ENCODE measurements at places on chromosomes 1 and 21.

DNA sequence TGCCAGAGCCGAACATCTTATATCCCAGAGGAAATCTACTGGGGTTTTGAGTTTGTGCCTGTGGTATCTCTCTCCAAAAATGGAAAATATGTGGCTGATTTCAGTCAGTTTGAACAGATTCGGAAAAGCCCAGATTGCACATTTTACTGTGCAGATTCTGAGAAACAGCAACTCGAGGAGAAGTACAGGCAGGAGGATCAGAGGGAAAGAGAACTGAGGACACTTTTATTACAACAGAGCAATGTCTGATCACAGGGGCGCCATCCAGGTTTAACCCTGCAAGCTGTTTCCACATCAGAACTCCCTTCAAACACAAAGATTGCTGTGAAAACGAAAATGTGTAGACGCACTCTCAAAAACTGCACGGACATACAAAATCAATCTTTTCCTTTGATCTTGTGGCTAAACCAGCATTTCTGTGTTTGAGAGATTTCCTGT is 43.4 kb downstream of the KCNJ15 start:
- DNase-seq: no peak

- no peak for DNase-seq
These were observed 66.4 kb downstream of the DDAH1 start for GRCh38 chr1:85398391-85399064.

DNA sequence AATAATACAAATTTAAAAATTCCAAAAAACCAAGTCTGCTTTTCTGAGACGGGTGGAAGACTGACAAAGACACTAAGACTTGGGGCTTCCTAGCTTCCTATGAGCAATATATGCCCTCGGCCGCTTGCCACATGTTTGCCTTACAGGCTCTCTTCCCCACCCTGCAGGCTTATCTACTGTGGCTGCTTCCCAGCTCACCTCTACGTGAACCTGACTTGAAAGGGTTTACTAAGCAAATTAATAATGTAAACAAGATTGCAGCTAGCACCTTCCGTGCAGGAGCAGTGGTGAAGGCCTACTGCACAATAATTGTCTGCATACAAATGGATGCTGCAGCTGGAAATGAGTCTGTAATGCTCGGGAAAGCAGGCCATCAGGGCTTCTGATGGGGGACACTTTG is 152.9 kb upstream of the DAB1 start:
- no peak for DNase-seq

DNA sequence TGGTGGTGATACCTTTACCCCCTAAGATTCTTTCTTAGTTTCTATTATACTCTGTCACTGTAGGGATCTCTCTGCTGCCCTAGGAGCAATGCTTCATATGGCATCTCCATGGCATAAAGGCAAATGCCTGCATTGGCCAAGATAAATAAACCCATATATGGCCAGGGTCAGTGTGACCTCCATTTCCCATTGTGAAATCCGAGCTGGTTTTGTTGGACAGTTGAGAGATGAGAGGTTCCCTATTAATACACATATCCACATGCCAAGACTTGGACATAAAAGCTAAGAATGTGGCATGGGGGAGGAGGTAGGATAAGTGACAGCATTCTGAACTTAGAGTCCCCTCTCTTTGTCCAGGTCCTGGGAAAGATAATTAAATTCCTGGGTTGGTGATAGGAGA is 1.4 kb downstream of the TPM3 start:
- DNase-seq: no peak

- no peak for DNase-seq
These were observed 104.4 kb upstream of the DPT start for GRCh38 chr1:168833362-168833761.

DNA sequence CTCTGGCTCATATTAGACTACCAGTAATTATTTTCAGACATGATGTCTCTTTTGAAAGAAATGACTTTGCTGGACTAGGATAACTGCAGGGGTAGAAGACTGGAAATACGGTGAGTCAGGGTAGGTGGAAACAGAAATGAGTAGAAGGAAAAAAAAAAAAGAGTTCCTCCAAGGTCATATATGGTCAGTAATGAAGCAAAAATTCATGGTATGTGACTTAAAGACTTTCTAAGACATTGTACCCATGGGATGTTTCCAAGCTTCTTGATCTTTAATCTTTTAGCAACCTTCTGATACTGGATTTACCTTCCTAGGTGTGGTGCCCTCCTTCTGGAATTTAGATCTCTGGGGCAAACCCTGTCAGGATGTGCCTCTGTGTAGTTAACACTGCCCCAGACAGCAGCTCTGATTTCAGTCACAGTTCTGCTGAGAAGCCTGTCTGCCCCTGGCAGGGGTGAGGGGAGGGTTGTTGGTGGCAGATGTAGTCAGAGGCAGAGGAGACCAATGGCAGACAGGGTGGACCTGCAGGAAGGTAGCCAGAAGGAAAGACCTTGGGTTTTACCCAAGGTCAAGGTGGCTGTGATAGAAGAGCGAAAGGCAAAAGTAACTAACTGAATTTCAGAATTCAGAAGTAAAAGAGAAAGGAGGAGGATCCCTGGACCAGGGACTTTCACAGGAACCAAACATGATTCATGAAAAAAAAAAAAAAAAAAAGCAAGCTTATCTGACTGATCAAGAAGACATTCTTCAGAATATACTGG is 44.1 kb upstream of the BCL10 start:
- no peak for DNase-seq

DNA sequence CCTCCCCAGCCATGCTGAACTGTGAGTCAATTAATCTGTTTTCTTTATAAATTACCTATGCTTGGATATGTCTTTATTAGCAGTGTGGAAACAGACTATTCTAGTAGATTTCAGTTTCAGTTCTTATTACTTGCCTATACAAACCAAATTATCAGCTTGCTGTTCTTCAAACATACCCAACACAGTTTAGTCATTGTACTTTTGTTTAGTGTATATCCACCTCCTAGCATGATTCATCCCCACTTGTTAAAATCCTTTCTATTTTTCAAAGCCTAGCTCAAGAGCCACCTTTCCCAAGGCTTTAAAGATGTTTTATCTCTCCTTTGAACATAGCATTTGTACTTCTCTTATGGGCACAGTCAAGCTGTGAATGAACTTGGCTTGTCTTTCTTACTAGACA is 195.6 kb upstream of the ZRANB2 start:
- no peak for DNase-seq

- DNase-seq: no peak
These were observed at the start of gene CNIH3 for GRCh38 chr1:224615861-224616755. Gene CNIH3, plus strand, starts transcription at chr1:224616317. Its CDS starts 858 bp downstream, at chr1:224617175.

DNA sequence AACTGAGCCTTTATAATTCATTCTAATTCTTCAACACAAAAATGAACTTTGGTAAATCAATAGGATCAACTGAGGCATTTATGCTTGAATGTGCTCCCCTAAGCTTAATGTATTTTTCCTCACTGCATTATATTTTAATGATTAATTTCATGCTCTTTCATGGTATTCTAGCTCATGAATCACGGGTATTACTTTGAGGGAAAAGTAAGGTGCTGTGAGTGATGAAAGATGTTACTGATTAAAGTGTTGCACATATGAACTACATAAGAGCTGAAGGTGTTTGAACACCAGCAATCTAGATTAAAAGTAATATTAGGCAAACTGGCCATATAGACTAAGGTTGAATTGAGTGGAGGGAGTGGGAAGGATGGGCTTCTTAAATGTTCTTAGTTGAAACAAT is 1.9 kb downstream of the DPYD start:
- DNase-seq: no peak

- DNase-seq: no peak
These were observed 26.5 kb downstream of the SNAP47 start for GRCh38 chr1:227761621-227762230.

GRCh38 chr1:174160109-174160473 is 771 bp downstream of the RABGAP1L start:
- DNase-seq: peak; percentile 29

GRCh38 chr21:31524140-31524539 is 135.4 kb upstream of the SOD1 start:
- no peak for DNase-seq

- DNase-seq: no peak
These were observed 24.1 kb upstream of the RABGAP1L start for GRCh38 chr1:174135211-174135610.

DNA sequence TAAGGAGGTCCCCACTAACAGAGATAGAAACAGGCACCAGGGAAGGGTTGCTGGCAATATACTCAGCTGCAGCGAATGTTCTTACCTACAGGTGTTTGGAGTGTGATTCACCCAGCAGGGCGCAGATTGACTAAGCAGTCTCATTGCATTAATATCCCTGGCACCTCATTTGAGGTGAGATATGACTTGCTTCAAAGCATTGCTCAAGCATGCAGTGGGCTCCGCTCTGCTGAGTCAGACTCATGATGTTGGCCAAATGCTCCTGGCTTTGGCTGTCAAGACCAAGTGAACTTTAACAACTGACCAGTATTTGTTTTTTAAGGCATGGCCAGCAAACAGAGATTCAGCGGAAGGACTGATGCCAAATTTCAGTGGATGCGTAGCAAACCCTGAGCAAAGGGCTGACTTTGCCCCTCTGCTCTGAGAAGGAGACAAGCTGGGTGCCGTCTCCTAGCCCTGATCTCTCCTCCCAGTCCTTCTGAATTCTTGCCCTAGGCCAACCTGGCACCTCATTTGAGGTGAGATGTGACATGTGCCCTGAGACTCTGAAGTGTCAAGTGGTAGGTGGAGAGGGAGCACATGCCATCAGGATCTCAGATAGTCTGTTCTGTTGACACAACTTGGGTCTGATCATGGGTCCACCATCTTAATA is 187.1 kb upstream of the COA6 start:
- no peak for DNase-seq

- DNase-seq: no peak
These were observed 391 bp upstream of the KIAA1614 start for GRCh38 chr1:180912211-180912800.

- no peak for DNase-seq
These were observed 57.6 kb downstream of the KCNK2 start for GRCh38 chr1:215140135-215140534.

GRCh38 chr1:109523706-109524105 is 14.2 kb upstream of the AMIGO1 start:
- no peak for DNase-seq

DNA sequence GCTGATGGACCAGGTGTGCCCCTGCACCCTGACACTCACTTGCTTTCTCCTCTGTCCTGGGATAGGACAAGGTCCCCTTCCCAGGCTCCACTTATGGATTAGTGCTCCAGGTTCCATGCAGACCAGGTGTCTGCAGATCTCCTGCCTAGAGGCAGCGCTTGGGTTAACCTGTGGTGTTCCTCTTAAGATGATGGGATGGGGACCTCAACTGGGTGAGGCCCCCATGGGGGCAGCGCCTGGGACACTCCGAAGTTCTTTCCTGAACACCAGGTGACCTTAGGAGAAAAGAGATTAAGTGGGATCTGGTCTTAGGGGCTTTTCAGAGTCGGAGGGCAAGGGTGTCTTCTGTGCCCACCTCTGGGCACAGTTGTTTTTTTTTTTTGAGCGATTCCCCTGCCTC is 21.2 kb downstream of the TNNT2 start:
- no peak for DNase-seq

DNA sequence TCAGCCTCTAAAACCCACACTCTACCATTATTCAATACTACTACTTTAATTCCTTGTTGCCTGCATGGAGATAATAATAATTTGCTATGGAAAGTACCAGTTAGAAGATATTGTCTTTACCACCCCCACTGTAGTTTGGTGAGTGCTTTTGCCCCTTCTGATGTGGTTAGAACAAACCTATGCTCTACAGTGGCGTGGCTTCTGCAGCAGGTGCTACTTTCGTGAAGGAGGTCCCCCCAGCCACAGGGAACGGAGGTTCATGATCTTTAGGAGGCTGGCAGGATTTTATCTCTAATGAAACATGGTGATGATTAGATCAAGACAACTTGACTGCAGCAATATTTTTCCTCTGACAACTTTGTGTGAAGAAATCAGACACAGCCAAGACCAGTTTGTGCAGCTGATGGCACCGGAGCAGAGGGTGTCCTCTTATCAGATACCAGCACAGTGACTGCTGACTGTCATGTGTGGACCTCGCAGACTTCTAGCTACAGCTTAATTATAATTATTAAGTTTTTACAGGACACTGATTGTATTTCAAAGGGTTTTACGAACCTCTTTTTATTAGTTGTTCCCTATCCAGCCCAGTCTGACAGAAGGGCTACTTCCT is 10.7 kb upstream of the TCHH start:
- DNase-seq: no peak

GRCh38 chr21:45576838-45577737 is 34.8 kb upstream of the SLC19A1 start:
- DNase-seq: no peak

- DNase-seq: no peak
These were observed 50.3 kb downstream of the GIPC2 start for GRCh38 chr1:78096017-78096416.

DNA sequence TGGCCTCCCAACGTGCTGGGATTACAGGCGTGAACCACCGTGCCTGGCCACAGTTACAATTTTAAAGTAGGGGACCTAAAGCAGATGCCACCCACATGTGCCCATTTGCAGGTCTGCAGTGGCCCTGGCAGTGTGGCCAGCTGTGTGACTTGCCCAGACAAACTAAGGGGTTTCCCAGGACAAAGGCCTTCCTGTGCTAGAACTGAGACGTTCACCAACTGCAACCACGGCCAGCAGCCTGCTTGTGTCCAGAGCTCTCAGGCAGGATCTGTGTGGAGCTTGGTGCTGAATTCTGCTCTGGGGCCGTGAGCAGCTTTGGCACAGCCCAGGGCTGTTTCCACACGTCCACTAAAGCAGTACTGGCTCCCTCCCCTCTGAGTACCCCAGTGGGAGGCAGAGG is 10.6 kb upstream of the PTTG1IP start:
- DNase-seq: no peak

GRCh38 chr21:43307677-43308070 is 119.3 kb downstream of the SIK1 start:
- DNase-seq: no peak

DNA sequence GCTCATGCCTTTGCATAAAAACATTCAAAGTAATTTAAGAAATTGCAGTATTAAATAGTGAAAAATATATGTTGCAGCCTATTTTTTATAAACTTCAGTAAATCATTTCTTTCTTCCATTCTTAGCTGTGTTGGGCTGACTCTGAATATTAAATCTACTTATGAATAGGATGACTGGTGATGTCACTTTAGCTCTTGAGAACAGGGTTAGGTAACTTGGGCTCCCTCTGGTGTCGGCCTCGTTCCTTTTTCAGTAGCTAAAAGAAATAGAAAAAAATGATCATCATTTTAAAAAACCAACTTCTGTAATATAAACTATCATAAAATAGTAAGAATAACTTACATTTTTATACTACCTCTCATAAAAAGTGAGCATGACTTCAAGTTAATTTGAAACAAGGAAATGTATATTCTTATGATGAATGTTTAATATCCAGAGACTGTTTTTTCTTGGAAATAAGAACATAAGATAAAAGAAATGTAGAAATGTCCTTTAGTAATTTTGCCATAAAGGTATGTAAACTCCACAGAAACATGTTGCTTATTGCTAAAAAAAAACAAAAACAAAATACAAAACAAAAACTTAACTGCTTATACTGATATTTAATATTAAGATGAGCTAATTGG is 26.8 kb upstream of the NCAM2 start:
- no peak for DNase-seq

Data from activated B cell treated with CpG ODN at 0.5 μM for 24 hours (primary cell).